ENCODE measurements at places on chromosomes 11 and 22.

DNA sequence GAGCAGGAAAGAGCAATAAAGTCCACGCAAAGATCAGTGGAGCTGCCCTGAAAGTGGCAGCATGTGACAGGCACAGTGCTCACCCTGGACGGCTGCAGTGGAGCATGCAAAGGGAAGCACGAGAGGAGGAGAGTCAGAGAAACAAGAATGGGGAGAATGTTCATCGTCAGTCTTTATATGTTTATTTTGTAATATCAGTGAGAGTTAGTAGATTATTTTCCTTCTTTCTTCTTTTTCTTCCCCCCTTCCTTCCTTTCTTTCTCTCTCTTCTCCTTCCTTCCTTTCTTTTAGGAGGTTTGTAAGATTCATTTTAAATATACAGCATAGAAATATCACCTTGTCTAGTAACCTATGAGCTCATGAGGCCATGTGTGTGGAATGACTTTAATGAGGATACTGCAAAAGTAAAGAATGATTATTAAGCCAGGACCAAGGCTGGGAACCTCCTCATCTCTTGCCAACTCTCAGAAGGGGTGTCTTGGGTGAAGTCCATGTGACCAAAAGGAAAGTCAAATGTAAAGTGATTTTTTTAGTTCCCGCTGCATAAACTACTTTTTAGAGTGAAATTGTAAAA, 321.1 kb downstream of the AASDHPPT start:
- DNase-seq = no peak

DNA sequence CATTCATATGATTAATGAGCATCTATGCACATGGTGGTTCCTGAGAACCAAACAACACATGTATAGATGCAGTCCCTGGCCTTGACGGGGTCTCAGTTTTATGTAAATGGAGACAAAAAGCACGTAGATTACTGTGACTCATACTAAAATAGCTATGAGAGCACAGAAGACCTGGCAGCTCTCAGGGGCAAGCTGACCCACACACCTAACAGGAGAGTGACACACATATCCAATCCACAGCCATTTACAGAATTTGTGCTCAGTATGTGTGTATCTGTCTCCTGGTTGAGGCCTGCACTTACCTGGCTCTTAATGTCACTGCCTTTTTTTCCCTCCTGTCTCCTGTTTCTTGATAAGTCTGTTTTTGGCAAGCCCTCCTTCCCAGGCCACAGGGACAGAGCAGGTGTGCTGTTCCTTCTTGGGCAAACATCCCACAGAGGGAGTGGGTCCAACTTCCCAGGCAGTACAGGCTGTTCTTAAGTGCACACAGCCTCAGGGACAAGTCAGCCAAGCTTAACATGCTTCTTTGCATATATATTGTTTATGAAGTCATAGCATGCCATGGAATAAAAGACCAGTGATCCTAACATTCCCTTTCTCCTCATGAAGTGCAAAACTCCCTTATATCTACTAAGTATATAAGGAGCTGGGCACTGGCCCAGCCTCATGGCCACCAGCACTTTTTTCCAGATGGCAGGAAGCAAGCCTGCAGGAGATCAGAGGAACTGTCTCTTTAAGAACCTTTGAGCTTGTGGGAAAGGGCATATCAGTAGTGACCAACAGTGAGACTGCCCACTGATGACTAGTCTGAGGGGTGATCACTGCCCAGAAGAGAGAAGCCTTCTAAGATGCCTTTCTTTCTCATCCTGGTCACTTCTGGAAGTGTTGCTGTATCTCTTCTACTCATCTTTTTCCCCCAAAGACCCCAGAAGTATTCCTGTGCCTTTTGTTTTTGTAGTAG, 124.7 kb upstream of the CCDC90B start:
- DNase-seq = no peak

GRCh38 chr11:127334466-127334865, 333.9 kb upstream of the KIRREL3 start:
- no peak for DNase-seq

DNA sequence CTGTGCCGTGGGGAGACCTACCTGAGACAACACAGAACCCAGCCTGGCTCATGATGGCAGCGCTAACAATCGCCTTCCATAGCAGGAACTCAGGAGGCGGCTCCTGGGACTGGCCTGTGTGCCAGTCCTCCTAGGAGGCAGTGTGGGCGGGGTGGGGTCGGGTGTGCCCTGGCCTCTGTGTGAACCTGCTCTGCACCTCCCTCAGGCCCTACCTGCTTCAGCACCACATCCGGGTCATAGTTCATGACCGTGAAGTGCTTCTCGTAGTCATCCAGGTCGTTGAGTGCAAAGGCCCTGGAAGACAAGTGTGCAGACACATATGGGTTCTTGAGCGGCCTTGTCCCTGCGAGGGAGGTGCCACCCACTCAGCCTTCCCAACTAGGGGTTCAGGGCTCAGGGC, 15.3 kb downstream of the TTLL12 start:
- DNase-seq = no peak

DNA sequence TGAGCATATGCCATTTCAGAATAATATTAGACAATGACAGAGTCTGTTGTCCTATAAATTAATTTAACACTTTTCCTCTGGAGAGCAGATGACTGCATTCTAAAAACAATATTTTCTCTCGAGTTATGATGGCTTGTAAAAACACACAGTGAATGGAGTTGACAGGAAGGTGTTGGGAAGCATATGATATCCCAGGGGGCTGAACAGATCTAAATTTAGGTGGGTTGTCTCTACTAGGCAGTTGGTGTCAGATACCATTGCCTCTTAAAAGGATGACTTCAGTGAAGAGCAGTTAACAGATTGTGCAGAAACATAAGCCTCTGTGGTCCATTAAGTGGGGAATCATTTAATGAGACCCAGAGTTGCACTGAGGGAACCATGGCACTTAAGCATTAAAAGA, 30.7 kb downstream of the SVIP start:
- DNase-seq = no peak

DNA sequence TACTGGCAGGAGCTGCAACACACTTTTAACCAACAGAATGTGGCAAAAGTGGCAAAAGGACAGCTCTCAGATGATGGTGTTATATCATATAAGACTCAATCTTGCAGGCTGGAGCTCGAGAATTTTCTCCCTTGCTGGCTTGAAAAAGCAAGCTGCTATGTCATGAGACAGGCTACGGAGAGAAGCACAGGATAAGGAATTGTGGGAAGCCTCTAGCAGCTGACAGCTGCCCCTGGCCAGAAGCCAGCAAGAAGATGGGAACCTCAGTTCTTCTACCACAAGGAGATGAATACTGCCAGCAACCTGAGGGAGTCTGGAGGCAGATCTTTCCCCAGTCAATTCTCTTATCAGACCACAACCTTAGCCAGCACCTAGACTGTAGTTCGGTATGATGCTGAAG, 24.6 kb downstream of the FXYD6 start:
- no peak for DNase-seq
